ENCODE measurements at places on chromosomes 2 and 18. TPM values are rescaled to one million over a fixed set of nuclear protein-coding genes. Genes with fewer than 3 reads are reported as not detected.

Gene FNDC4
- 21.4 TPM for total RNA-seq

Gene LDLRAD4
- 0.88 TPM for total RNA-seq

Gene NT5DC4
- not detected for total RNA-seq

Gene CDK5R2
- not detected for total RNA-seq

Gene RUFY4
- not detected for total RNA-seq

Gene NDC80
- 2.2 TPM for total RNA-seq
